ENCODE measurements at places on chromosomes 3 and 15.

DNA sequence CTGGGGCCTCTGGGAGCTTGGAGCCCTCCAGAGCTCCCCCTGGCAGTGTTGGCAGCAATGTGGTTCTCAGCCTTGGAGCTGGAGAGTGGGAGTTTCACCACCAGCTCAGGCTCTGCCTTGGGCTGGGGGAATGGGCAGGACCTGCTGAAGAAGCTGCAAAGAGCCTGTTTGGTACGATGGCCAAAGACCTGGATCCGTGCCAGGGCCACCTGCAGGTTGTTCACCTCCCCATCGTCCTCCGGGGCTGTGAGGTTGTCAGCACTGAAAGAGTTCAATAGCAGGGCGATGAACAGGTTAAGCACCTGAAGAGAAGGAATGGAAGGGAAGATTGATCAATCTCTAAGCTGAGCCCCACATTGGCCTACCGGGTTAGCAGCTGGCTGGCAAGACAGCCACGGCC lies 77.3 kb upstream of the SCN5A start:
- DNase-seq = no peak

GRCh38 chr15:73054417-73054953 lies 2.2 kb downstream of the NEO1 start:
- no peak for DNase-seq

- no peak for DNase-seq
These were observed 19.0 kb downstream of the CFAP100 start for GRCh38 chr3:126413693-126414080.

- DNase-seq = no peak
These were observed 438.8 kb downstream of the FOXP1 start for GRCh38 chr3:71144525-71145253.

DNA sequence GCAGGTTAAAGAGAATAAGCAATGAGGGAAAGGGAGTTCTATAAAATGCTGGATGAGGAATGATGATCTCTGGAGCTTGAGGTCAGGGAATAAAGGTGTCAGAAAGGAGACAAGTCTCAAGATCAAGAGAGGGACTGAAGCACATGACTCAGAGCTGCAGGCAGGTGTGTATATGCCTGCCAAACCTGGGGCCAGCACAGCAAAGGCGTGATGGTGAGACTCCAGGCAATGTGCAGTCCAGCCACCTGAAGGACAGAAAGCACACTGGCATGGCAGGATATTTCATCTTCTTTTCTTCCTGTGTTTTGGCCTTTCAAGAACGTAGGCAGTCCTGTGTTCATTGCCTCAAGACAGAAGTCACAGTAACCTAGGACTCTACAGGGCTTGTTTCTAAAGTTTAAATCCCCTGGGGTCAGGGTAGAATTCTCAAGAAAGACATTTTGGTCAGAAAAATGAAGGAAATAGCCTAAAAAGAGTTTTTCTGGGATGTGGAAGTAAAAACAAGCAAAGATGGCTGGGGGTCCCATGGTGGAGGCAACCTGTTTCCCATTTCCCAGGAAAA lies 55.5 kb upstream of the TOPAZ1 start:
- DNase-seq = no peak

GRCh38 chr15:38217788-38218609 lies 34.6 kb upstream of the SPRED1 start:
- DNase-seq = no peak

DNA sequence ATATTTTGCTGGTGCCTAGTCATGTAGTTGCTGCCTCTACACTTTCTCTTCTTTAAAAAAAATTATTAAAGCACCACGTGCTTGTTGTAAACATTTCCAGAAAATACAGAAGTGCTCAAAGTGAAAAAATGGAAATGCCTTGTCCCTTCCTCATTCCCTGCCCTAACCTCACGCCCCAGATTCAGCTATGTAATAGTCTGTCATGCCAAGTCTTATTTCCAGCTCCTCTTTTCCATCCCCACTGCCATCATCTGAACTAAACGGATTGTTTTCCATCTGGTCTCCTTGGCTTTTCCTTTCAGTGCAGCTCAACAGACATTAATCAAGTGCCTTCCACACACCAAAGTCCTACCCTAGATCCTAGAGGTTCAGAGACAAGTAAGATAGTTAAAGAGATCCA lies 15.5 kb downstream of the ZNF774 start:
- no peak for DNase-seq

- DNase-seq = no peak
These were observed 15.1 kb downstream of the GRIP2 start for GRCh38 chr3:14524920-14525660.

- DNase-seq = peak; percentile 37
These were observed 62.9 kb upstream of the ZBTB38 start for GRCh38 chr3:141305436-141305835.

GRCh38 chr3:187016639-187017345 lies 86.5 kb downstream of the ST6GAL1 start:
- DNase-seq = peak; percentile 74

GRCh38 chr3:179068779-179069530 lies 2.7 kb downstream of the ZMAT3 start:
- DNase-seq = peak; percentile 47

GRCh38 chr15:94119298-94119811 lies 112.0 kb upstream of the MCTP2 start:
- no peak for DNase-seq

DNA sequence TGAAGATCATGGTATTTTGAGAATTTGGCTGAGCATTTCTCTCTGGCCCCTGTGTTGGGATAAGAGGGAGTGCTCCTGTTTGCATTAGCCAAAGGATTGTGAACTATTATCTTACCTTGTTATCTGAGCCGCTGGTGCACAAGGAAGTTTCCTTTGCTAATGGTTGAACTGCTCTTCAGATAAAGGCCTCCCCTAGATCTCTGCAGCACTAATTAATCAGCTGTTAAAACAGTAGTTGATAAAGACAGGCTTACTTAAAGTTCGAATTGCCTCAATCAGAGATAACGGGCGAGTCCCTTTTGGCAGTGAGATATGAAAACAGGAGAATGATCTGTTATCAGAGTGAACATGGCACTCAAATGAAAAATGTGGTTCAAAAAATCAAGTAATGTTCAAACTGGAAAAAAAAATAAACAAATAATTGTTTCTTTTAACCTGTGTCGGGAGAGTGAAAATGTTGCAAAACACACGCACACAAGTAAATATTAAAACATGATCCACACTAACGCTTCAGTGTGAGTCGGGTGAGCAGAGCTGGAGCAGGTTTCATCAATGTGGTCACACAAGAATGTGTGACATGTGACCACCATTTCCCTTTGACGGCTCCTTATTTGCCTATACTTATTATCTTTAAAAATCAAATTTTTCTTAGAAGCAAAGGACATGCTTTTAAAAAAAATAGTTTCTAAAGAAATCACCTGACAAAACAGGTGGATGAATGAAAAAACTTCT lies 469.1 kb downstream of the SOX2 start:
- no peak for DNase-seq

- DNase-seq = no peak
These were observed 21.4 kb downstream of the OPA1 start for GRCh38 chr3:193614430-193614829.

DNA sequence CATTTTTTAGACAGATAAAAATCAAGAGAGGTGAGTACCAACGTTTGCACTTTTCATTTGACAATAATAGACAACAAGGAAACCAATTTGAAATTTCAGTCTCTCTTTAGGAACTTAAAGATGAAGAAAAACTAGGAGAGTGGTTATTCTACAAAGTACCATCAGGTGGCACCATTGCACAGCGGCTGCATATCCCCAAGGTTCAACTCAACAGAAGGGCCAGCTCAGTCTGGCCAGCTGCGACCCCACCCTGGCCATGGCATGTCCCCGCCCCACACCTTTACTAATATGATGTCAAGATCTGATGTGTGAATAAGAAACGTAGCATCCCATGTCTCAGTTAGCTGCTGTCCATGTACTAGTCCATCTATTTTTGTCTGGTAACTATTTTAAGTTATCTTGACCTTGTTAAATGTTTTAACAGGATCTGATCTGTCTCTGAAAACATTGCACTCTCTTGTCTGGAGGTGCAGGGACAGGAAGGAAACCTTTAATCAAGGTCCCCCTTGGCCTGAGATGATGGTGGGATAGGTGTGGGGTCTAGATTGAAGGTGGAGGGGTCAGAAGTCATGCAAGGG lies 35.5 kb upstream of the CGNL1 start:
- peak; percentile 67 for DNase-seq

DNA sequence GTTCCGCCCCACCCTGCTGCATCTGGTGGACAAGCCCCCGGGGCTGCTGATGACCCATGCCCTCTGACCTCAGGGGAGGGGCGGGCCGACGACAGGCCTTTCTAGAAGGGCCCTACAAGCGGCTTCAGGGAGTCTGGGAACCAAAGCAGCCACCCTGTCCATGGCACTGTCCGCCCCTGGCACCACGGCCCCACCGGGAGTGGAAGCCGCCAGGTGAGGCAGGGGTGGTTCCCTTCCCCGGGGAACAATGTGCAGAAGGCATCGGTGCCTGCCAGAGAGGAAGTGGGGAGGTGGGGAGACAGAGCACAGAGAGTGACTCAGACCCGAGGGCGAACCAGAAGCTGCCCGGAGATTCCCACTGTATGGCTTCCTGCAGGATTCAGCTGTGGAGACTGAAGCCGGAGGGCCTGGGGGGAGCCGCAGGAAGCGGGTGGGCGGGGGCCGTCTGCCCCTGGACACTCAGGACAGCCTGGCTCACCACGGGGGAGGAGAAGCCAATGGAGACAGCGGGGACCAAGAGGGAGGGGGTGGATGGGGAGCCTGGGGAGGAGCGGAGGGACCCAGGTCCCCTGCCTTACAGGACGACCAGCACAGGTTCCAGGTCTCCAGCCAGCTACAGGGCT lies 134.0 kb downstream of the TPRA1 start:
- DNase-seq = no peak

DNA sequence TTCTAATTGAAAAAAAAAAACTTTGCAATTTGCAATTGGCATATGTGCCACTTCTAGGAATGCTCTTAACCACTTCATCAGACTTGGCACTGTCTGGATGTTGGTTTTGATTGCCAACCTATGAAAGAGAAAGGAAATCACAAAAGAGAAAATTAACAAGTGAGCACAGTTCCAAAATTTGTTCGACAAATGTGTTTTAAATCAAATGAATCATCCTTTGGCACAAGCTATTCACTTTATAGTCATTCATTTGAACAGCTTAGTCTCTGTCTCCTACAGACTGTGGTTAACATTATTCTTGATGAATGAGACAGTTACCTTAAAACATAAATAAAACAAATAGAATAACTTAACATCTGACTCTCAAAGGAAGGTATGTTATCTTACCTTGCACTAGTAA lies 265.0 kb downstream of the EPHA3 start:
- DNase-seq = no peak
